Caki2 (cell line): ENCODE measurements at places on chromosomes 2 and 18. TPM values are rescaled to one million over a fixed set of nuclear protein-coding genes. Genes with fewer than 3 reads are reported as not detected.

The BCL11A gene
- not detected in 2 replicates for total RNA-seq

DNA sequence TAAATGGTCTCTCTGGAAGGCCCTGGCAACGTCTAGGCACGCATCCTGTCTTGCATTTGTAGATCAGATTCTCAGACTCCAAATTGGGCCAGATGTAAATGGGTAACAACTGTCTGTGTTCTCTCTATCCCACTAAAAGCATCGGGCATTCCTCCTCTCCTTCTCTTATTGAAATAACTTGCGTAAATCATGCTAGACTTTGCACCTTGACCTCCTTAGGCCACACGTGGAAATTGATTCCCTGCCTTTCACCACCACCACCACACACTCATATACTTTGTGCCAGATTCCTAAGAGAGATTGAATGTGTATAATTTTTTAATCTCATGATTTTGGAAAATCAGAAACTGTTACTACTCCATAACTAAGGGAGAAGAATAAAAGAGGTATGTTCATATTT is 21.3 kb downstream of the MAPRE3 start:
- DNase-seq: no peak

DNA sequence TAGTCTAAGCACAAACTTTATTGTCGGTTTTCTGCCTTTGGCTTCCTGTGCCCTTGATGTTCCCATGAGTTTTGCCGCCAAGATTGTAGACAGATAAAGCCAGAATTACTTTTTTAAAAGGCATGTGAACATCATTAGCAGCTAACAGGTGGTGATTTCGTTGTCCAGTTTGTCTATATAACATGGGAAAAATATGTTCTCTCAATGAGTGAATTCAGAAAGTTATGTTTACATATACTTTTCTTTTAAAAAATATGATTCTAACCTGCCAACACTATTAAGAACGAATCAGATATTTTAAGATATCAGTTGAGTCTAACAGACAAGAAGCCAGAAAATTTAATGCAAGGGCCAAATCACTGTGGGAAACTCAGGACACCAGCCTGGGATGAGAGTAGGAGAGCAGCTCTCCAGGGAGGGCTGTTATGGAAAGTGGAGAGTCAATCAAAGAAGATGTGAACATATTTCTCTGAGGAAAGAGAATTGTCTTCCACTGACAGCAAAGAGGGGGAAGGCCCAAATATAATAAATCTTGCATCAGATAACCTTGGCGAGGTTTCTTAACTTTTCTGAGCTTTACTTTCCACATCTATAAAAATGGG is 311.3 kb downstream of the ARHGAP15 start:
- no peak for DNase-seq

The EFR3B gene
- 0.71 and 6.7 TPM in 2 replicates for total RNA-seq

The REG1B gene
- not detected in 2 replicates for total RNA-seq
